ENCODE measurements at places on chromosomes 13 and 19. TPM values are rescaled to one million over a fixed set of nuclear protein-coding genes. Genes with fewer than 3 reads are reported as not detected.

Gene OCEL1
- 10.4 TPM for total RNA-seq

Gene AMER2
- total RNA-seq = 4.1 TPM

Gene ZNF546
- 6.5 TPM for total RNA-seq

Gene OR7D2
- 1.6 TPM for total RNA-seq

Gene MBD3L1
- total RNA-seq = not detected

Gene ZNF490
- 12.2 TPM for total RNA-seq

Gene NBEA
- total RNA-seq = 10.8 TPM

Gene SLC27A1
- total RNA-seq = 17.4 TPM

Gene GNG8
- total RNA-seq = not detected

Gene NCR1
- total RNA-seq = not detected

GRCh38 chr19:38693380-38694223, 46.2 kb downstream of the ACTN4 start:
- H3K27me3 ChIP-seq = no peaks in the 10 kb centered on the region
- peaks cover 4% of the 10 kb centered on the region for H3K36me3 ChIP-seq
- DNase-seq = peak; percentile 47
- peak overlapping the region; percentile 60 for H3K4me3 ChIP-seq
- peak overlapping the region; percentile 96 for H3K27ac ChIP-seq

GRCh38 chr13:26771796-26772195, 11.2 kb upstream of the GPR12 start:
- H3K27me3 ChIP-seq = peaks cover 7% of the 10 kb centered on the region
- H3K36me3 ChIP-seq = no peaks in the 10 kb centered on the region
- H3K4me3 ChIP-seq = no peak overlapping the region
- H3K27ac ChIP-seq = no peak overlapping the region
- no peak for DNase-seq

DNA sequence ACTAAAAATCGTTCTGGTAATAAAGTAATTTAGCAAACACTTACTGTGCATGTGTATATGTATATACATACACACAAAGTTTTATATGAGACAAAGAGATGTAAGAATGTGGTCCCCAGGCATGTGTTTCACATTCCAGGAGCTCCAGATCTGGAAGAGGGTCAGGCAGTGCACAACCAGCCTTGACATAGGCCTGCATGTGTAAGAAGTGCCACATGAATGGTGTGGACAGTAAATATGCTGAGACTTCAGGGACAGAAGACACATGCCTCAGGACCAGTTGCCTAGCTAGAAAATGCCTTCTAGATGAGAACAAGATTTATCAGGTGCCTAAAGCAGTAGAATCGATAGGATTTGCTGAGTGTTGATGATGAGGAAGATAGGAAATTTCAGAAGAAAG, 76.4 kb downstream of the FRY start:
- H3K4me3 ChIP-seq = no peak overlapping the region
- DNase-seq = no peak
- no peaks in the 10 kb centered on the region for H3K27me3 ChIP-seq
- no peak overlapping the region for H3K27ac ChIP-seq
- no peaks in the 10 kb centered on the region for H3K4me1 ChIP-seq

GRCh38 chr19:3509566-3509989, 3.5 kb downstream of the FZR1 start:
- H3K27ac ChIP-seq = peak overlapping the region; percentile 50
- H3K27me3 ChIP-seq = no peaks in the 10 kb centered on the region
- DNase-seq = no peak
- H3K4me1 ChIP-seq = peaks cover 34% of the 10 kb centered on the region

GRCh38 chr13:105087945-105088344, 1447.5 kb downstream of the EFNB2 start:
- no peak overlapping the region for H3K27ac ChIP-seq
- H3K4me1 ChIP-seq = peaks cover 11% of the 10 kb centered on the region
- H3K36me3 ChIP-seq = no peaks in the 10 kb centered on the region

DNA sequence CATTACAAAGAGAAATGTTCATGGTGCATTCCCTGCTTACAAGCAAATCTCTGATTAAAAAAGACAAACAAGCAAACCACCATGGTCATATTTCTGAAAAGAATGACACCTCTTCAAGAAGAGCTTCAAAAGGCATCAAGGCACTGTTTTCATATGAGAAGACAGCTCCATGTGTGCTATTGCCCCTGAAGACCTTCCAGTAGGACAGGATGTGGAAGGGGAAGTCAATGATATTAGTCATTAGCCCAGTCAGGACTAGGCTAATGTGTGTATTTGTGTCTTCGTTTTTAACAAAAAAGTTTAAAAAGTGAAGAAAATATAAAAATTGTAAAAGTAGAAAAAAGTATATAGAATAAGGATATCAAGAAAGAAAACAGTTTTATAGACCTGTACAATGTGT, 534.7 kb upstream of the ARGLU1 start:
- no peak overlapping the region for H3K27ac ChIP-seq
- no peak overlapping the region for H3K4me3 ChIP-seq
- H3K4me1 ChIP-seq = peaks cover 26% of the 10 kb centered on the region
- peaks cover 2% of the 10 kb centered on the region for H3K36me3 ChIP-seq

DNA sequence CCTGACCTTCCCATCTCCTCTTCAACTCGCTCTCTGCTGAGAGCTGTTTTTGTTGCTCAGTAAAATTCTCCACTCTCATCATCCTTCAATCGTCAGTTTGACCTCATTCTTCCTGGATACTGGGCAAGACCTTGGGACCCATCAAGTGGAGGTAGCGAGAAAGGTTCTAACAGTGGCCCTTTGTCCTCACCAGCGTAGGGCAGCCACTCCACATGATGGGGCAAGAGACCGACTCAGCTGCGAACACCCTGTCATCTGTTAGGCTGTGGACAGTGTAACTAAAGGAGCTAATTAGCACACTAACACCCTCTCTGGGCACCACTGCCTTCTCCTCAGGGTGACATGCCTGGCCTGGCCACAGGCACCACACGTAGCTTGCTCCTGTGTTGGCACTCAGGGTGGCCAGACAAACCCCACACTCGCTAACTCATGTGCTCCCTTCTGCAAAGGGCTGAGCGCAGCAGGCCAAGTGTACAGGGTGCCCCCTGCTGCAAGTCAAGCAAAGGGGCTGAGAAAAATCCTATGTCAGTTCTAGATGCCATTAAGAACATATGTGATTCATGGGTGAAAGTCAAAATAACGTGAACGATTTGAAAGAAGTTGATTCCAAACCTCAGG, 1216.0 kb downstream of the SLITRK5 start:
- H3K36me3 ChIP-seq = no peaks in the 10 kb centered on the region
- no peak overlapping the region for H3K27ac ChIP-seq

DNA sequence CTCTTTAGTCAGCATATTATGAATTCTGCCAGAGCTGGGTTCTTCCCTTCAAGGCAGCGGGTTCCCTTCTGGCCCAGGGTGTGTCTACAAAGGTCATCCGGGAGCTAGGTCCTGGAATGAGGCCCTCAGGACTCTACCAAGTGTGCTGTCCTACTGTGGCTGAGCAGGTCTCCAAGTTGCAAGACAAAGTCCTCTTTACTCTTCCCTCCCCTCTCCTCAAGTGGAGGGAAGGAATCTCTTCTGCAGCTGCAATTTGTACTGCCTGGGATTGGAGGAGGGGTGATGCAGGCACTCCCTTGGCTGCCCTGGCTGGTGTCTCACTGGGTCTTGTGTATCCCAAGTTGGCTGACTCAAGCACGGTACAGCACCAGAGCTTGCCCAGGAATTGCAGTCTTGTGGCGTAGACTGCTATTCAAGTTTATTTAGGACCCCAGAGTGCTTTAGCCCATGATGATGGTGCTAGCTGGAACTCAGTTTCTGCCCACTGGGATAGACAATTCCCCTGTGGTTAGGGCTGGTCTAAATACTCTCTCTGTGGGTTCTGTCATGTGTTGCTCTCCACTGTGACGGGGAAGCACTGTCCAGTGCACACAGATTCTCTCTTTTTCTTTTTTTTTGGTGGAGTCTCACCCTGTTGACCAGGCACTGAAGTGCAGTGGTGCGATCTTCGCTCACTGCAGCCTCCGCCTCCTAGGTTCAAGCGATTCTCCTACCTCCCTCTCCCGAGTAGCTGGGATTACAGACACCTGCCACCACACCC, 28.5 kb downstream of the RFC3 start:
- H3K27me3 ChIP-seq = no peaks in the 10 kb centered on the region
- H3K27ac ChIP-seq = no peak overlapping the region
- H3K36me3 ChIP-seq = peaks cover 30% of the 10 kb centered on the region
- no peak overlapping the region for H3K4me3 ChIP-seq
- no peaks in the 10 kb centered on the region for H3K4me1 ChIP-seq
- DNase-seq = no peak

DNA sequence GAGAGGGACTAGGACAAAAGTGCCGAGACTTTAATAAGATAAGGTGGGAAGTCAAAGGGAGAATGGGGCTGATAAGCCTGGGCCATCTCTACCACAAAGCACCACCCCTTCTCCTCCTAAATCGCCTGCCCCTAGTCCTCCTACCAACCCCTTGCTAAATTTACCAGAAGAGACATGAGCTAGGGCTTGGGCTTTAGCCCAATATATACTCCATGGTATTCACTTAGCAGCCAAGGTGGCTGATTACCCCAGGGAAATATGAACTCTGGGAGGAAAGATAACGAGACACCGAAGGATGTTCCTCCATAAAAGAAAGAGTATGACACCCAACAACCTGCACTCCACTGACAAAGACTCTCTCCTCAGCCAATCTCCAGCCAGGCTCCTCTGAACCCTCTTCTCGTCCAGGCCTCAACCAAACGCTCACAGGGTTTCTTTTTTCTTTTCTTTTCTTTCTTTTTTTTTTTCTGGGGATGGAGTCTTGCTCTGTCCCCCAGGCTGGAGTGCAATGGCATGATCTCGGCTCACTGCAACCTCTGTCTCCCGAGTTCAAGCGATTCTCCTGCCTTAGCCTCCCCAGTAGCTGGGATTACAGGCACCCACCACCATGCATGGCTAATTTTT, 610.2 kb downstream of the UQCRFS1 start:
- H3K27ac ChIP-seq = no peak overlapping the region
- no peak overlapping the region for H3K4me3 ChIP-seq
- DNase-seq = no peak
- no peaks in the 10 kb centered on the region for H3K36me3 ChIP-seq
- H3K27me3 ChIP-seq = peaks cover 2% of the 10 kb centered on the region

DNA sequence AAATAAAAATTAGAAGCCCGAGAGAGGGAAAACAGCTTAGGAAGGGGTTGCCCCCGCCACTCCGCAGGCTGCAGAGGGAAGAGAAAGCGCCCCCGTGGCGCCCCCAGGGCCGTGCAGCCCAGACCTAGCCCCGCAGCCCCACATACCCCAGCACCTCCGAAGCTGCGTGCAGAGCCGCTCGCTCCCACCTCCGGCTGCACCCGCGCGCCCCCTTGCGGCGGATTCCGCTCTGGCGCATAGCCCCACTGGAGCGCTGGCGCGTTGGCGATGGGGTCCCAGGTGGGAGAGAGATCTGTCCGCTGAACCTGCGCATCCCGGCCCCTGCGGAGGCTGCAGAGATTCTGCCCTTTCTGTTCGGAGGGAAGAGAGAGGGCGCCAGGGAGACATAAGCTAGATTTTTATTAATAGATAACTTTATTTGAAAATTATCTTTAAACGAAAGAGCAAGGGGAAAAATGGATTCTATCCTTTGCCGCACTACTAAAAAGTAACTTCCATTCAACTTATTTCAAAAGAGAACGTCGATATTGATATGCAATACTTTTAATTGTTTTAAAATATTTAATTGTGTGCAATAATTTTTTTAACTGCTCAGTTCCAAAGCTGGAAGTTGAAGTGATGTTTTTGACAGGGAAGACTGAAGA, 11.7 kb upstream of the CLN5 start:
- H3K27ac ChIP-seq = no peak overlapping the region
- H3K36me3 ChIP-seq = no peaks in the 10 kb centered on the region
- H3K4me3 ChIP-seq = no peak overlapping the region

GRCh38 chr13:102779436-102780159, 6.0 kb upstream of the TEX30 start:
- peaks cover 35% of the 10 kb centered on the region for H3K36me3 ChIP-seq
- H3K4me1 ChIP-seq = peaks cover under 1% of the 10 kb centered on the region
- no peak overlapping the region for H3K27ac ChIP-seq

- H3K4me3 ChIP-seq = no peak overlapping the region
- DNase-seq = no peak
- no peak overlapping the region for H3K27ac ChIP-seq
- H3K4me1 ChIP-seq = no peaks in the 10 kb centered on the region
- H3K27me3 ChIP-seq = no peaks in the 10 kb centered on the region
Measured at GRCh38 chr13:80740071-80740470, 399.1 kb upstream of the SPRY2 start.

GRCh38 chr13:66154354-66154753, 1075.8 kb downstream of the PCDH9 start:
- no peak overlapping the region for H3K27ac ChIP-seq
- H3K27me3 ChIP-seq = no peaks in the 10 kb centered on the region
- H3K36me3 ChIP-seq = no peaks in the 10 kb centered on the region
- no peaks in the 10 kb centered on the region for H3K4me1 ChIP-seq
- no peak overlapping the region for H3K4me3 ChIP-seq
- DNase-seq = no peak

DNA sequence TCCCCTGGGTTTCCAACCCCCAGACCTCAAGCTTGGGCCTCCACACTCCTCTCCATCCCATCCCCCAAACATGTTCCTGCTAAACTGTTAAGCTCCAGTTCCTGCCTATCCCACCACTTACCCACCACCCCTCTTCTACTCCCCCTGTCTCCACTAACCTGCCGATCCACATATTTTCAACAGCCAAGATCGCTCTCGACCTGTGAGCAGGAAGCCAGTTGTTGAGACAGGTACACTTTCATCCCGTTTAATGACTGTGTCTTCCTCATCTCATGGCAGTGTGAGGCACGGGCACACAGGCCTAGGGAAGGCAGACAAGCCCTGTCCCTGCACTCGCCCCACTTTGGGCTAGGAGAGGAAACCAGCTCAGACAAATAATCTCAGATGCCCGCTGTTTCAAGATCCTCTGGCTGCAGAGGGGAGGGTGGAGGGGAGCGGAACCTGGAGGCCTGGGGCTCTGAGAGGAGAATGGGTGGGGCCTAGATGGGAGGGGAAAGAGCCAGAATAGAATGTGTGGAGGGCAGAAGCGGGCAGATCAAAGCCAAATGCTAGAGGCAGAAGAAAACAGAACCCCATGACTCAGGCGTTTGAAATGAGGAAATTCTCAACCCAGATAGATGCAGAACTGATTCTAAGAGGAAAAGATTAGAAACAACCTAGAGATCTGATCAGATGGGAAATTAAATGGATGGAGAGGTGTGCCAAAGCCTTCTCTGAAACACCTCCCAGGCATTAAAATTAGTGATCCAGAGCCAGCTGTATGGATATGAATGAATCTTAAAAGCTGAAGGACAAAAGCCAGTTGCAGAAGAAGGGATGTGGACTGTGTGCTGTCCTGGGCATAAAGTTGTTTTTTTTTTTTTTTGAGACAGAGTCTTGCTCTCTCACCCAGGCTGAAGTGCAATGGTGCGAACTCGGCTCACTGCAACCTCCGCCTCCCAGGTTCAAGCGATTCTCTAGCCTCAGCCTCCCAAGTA, 16.9 kb upstream of the CYP2S1 start:
- H3K27me3 ChIP-seq = no peaks in the 10 kb centered on the region
- no peaks in the 10 kb centered on the region for H3K36me3 ChIP-seq
- H3K4me1 ChIP-seq = peaks cover 10% of the 10 kb centered on the region

GRCh38 chr13:112182846-112183531, 116.0 kb downstream of the SOX1 start:
- no peak overlapping the region for H3K4me3 ChIP-seq
- H3K27me3 ChIP-seq = no peaks in the 10 kb centered on the region
- H3K36me3 ChIP-seq = no peaks in the 10 kb centered on the region
- DNase-seq = no peak
- H3K27ac ChIP-seq = no peak overlapping the region

- peaks cover 4% of the 10 kb centered on the region for H3K4me1 ChIP-seq
- H3K36me3 ChIP-seq = peaks cover 3% of the 10 kb centered on the region
- DNase-seq = no peak
- H3K27ac ChIP-seq = no peak overlapping the region
- peaks cover 69% of the 10 kb centered on the region for H3K27me3 ChIP-seq
Measured at GRCh38 chr19:1000591-1001537, 645 bp downstream of the GRIN3B start.

Measured in neural crest cell (in vitro differentiated cells).